Airway epithelial cell (primary cell): ENCODE measurements at places on chromosomes 2 and 18. TPM values are rescaled to one million over a fixed set of nuclear protein-coding genes. Genes with fewer than 3 reads are reported as not detected.

The RIF1 gene
- 15.5 and 20.1 TPM in 2 replicates for total RNA-seq

The CD28 gene
- total RNA-seq, result not detected in 2 replicates

The LRP1B gene
- under 0.01 TPM in 1 of 2 replicates, not detected in the other for total RNA-seq

The TMEM163 gene
- total RNA-seq, result not detected in 2 replicates

The B3GNT7 gene
- 0.28 and 0.85 TPM in 2 replicates for total RNA-seq

The KCNG2 gene
- 0.21 TPM in 1 of 2 replicates, not detected in the other for total RNA-seq

The SCN9A gene
- 0.42 and 0.71 TPM in 2 replicates for total RNA-seq

The CDCA7 gene
- total RNA-seq, result 32.7 and 35.9 TPM in 2 replicates

The CXCR1 gene
- not detected in 2 replicates for total RNA-seq

The TRABD2A gene
- total RNA-seq, result 0.28 and 1.7 TPM in 2 replicates

The SGO2 gene
- 11.7 and 14.5 TPM in 2 replicates for total RNA-seq

The FAM124B gene
- not detected in 2 replicates for total RNA-seq
